ACHN (cell line): ENCODE measurements at places on chromosomes 12 and 14.

DNA sequence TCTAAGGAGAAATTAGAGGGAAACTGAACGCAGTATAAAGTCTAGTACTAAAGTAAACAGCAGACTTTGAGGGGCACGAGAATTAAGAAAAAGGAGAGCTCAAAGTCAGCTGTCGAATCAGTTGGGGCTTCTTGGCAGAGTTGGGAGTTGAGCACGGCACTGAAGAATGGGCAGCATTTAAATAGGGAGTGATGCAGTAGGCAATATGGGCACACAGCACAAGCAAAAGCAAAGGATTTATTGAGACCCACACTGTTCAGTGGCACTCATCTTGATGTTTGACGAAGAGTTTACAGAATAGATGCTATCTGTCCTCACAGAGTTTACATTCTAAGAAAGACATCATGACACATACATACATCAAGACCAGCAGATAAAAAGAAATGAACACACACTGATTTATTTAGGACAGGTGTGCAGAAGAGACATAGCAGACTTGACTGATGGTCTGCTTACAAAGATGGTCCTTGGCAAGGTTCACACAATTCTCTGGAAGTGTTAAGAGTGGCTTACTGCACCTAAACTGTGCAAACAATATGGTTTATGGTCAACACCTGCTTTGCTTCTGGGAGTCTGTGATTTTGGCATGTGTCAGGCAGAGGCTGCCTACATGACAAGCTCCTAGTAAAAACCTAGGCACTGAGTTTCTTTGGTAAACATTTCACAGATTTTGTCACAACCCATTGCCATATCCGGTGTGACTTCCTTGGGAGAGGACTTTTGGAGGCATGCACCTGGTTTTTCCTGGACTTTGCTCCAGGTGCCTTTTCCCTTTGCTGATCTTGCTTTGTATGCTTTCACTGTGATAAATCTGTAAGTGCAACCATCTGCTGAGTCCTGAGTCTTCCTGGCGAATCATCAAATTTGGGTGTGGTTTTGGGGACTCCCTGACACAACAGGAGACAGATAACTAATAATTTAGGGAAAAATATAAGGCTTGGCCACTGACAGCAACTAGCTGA is 26.3 kb downstream of the ALKBH1 start:
- no peak for DNase-seq

DNA sequence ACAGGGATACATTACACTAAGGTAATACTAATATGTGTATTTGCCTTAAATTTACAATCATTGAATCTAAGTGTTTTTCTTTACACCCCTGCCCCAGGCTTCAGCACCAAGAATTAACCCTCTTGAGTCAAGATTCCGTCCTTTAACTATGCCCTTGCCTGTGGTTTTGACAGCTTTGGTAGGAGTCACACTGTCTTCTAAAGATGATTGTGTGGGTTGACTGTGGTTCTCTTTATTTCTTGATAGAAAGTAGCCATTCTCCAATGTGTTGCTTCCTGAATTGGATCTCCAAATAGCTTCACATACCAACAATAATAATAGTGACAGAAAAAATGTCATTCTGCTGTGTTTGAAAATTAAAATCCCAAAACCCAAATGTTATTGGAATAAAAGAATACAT is 3.6 kb downstream of the CLEC7A start:
- no peak for DNase-seq

DNA sequence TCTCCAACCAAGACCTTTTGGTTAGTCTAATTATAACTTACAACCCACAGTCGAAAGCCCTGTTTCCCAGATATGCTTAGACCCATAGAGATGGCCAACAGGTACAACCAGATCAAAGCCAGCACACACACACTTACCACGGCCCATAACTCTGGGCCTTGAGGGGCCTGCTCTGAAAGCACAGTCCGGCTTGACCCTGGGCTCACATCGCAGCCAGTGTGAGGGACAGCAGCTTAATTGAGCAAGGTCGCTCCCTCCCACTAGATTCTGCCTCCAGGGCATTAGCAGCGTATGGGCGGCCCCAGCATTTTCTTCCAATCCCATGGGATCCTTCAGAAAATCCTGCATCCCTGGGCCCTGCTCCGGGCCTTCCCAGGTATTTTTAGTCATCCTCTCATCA is 157.4 kb upstream of the FKBP4 start:
- no peak for DNase-seq

GRCh38 chr12:54956818-54957641 is 27.5 kb downstream of the TESPA1 start:
- DNase-seq, result no peak

- peak; percentile 65 for DNase-seq
Observed at GRCh38 chr12:95788637-95789036, 1.9 kb downstream of the NTN4 start.

DNA sequence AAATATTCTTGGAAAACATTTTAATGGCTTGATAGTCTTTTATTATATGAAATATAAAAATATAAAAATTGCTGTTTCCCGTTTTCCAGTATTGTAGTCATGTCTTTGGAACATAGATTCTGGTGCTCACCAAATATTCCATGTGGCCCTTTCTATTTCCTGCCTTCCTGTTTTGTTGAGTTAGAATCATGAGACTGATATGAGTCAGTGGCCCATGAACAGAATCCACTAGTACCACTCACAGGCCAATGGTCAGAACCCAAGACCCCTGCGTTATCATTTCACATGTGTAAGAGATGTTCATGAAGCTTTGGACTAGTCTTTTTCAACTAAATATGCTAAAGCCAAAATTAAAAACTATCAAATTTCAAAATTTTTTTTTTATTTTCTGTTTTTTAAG is 56.9 kb downstream of the BICD1 start:
- peak; percentile 37 for DNase-seq

DNA sequence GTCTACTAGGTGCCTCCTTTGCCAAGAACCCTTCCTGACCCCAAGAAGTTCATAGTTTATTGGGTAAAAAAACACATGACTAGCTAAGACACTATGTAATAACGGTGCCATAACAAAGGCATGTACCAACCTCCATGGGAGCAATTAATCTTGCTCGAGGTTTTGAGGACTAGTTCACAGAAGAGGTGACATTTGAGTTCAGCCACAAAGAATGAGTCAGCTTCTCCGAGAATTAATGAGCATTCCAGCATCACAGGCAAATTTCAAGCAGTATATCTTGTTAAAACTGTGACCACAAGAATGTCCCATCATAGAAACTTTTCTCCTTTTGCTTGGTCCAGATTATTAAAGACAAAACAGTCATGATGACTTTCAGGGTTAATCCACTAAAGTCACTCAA is 113.0 kb upstream of the RAP1B start:
- DNase-seq, result no peak

GRCh38 chr14:96584199-96584906 is 82.2 kb downstream of the PAPOLA start:
- DNase-seq, result peak; percentile 64

- DNase-seq, result no peak
Observed at GRCh38 chr12:51661836-51662235, 70.8 kb downstream of the SCN8A start.

GRCh38 chr14:95331708-95332408 is 12.2 kb upstream of the CLMN start:
- DNase-seq, result no peak

- no peak for DNase-seq
Observed at GRCh38 chr12:83074358-83074894, 387.7 kb downstream of the TMTC2 start.

GRCh38 chr14:86038387-86039042 is 508.6 kb downstream of the FLRT2 start:
- DNase-seq, result peak; percentile 40

- DNase-seq, result no peak
Observed at GRCh38 chr14:96203635-96204034, 1.0 kb upstream of the BDKRB2 start.

DNA sequence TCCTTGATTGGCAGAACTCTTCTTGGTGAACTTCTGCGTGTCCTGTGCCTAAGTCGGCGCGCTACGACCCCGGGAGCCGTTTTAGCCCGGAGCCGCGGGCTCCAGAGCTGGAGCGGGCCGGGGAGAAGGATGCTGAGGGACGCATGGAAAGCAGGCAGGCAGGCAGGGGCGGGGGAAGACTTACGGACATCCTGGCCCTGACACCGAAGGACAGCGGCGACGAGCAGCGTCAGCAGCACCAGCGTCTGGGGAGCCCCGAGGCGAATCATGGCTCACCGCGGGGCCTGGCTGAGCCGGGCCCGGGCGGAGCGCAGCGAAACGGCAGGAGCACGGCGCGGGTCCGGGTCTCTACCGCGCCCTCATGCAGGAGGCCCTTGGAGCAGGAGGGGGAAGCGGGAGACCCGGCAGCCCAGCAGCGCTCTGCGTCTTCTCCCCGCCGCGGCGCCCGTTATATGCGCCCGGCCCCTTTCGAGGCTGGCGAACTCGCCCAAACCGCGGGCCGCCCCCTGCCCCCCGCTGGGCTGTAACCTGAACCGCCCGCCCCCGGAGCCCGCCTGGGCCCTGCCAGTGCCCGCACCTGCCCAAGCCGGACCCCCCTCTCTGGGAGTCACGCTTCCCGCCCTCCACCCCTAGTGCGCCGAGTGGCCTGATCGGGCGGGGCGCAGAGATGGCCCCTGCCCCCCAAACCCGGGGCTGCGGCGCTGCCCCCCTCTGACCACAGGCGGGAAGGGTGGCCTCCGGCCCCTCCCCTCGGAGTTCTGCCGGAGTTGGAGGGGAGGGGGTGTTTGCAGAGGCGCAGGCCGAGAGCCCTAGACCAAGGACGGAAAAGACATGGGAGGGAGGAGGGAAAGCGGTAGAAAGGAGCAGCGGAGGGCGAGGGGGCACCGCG is at the start of gene COL2A1:
TSS of gene COL2A1 (minus strand) at position 424 of the 889 bp plus-strand sequence. CDS start at position 269, 155 bp downstream.
- no peak for DNase-seq

- DNase-seq, result no peak
Observed at GRCh38 chr12:26460361-26460760, 265.0 kb downstream of the SSPN start.

DNA sequence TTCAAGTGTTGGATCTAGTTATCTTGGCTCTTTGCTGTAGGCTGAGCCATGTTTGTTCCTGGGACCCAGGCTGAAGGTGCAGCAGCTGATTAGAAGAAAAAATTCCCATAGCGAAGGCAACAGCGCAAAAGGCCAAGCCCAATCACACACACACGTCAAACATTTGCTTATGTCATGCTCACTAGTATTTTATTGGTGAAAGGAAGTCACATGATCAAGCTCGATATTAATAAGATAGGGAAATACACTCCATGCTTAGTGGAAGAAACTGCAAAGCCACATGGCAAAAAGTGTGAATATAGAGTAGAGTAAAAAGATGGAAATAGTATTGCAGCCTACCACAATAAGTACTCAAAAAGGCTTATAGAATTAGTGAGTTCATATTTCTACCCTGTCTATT is 373.5 kb upstream of the FAR2 start:
- no peak for DNase-seq

DNA sequence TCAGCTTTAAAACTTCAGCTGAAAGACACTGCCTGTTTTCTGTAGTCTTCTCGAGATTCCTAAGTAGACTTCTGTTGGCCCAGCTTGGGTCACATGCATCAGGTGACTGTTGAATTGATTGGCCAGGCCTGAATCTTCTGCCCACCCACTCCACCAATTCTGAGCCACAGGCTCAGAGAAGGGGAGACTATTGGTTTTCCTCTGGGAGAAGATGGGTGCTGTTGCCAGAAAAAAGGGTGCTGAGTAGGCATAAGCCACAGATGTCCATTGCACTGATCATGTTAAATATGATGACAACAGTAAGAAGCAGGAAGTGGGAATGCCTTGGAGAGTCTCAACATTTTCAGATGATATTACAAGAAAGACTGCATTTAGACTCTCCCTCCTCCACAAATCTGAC is 6.8 kb upstream of the SPTLC2 start:
- no peak for DNase-seq

- DNase-seq, result no peak
Observed at GRCh38 chr12:15846887-15847286, 35.3 kb upstream of the STRAP start.

GRCh38 chr12:92408072-92408900 is 262.6 kb upstream of the BTG1 start:
- peak; percentile 54 for DNase-seq

- no peak for DNase-seq
Observed at GRCh38 chr12:43147878-43148277, 404.1 kb downstream of the ADAMTS20 start.

- DNase-seq, result no peak
Observed at GRCh38 chr14:67650694-67651093, 23.7 kb downstream of the VTI1B start.
